ENCODE measurements at places on chromosomes 1 and 21.

DNA sequence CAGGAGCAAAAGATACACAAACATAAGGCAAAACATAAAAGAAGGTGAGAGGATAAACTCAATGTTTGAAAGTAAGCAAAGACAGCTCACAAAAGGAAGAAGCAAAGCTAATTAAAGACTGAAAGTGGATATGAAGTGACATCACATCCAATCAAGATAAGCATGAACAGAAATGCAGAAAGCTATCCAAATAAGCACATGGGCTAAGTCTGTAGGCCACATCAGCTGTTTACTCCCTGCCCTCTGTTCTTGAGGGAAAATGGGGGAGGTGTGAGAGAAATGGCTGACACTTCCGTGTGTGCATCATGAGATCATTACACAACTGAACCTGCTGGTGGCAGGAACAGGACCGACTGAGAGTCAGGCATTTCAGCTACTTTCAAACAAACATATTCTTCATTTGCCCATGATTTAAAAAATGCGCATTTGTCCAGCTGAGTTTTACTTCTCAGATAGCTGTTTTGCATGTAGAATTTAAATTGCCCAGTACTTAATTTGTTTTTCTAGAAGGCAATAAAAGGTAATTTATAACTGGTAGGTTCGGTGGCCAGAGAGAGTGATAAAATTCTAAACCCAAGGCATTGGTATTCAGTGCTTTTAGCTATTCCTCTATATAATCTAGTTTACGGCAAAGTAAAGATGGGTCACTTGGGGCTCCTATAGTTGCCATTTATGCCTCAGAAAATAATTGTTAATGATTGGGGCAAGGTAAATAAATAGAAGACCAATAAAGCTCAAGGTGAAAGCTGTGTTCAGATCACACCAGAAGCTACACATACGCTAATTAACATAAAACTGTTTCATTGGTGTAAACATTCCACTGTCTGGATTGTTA lies 27.2 kb upstream of the MAN1A2 start:
- DNase-seq: peak; percentile 30

GRCh38 chr1:23246274-23246673 lies 29.0 kb upstream of the HTR1D start:
- no peak for DNase-seq

GRCh38 chr1:223702735-223703667 lies 9.3 kb upstream of the CAPN2 start:
- DNase-seq: no peak

DNA sequence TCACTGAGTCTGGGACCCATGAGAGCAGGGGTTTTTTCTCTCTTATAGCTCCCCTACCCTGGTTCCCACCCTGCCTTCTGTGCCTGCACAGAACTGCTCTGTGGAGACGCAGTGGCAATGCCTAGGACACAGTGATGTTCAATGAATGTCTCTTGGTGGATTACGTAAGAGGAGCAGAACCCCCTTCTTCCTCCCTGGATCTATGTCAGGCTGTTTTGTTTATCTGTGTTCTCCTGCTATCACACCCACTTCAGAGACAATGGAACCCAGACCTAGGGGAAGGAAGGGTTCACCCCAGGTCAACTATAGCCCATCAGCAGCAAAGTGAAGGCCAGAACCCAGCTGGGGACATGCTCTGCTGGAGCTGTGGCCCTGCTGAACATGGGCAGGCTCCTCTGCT lies 2.0 kb downstream of the HPCAL4 start:
- no peak for DNase-seq

- peak; percentile 13 for DNase-seq
These were observed 30.2 kb downstream of the SLC22A15 start for GRCh38 chr1:116006486-116006964.

DNA sequence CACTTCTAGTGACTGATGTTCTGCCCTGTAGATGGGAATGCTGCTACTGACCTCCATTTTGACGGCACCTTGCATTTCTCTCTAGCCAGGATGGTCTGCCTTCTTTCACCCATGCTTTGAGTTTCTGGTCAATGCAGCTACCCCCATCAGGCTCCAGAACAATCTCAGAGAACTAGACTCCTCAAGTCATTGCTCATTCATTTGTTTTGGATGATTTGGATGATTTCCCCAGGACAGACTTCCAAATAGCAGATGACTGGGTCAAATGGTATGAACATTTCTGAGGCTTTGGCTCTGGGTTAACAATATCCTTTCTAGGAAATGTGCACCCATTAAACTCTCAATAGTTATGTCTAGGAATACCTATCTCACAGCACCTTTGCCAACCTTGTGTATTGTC lies 63.9 kb downstream of the CSMD2 start:
- no peak for DNase-seq

- DNase-seq: no peak
These were observed 290.9 kb downstream of the HHIPL2 start for GRCh38 chr1:222257027-222257426.

GRCh38 chr1:20261095-20261494 lies 29.6 kb upstream of the VWA5B1 start:
- DNase-seq: no peak

- no peak for DNase-seq
These were observed 148.3 kb downstream of the ACTL8 start for GRCh38 chr1:17903386-17903785.
